ENCODE measurements at places on chromosomes 7 and 10.

- no peak for DNase-seq
These were observed 10.2 kb downstream of the EN2 start for GRCh38 chr7:155467846-155468784.

GRCh38 chr7:69703099-69703498 is 104.8 kb downstream of the AUTS2 start:
- no peak for DNase-seq

DNA sequence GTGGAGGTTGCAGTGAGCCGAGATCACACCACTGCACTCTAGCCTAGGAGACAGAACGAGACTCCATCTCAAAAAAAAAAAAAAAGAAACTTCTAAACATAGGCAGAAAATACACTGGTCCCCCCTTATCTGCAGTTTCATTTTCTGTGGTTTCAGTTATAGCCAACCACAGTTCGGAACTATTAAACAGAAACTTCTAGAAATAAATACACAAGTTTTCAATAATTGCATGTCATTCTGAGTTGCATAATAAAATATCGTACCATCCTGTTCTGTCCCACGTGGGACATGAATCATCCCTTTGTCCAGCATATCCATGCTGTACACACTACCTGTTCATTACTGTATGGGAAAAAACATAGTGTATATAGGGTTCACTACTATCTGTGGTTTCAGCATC is 8.0 kb downstream of the XRCC2 start:
- DNase-seq, result no peak

GRCh38 chr10:132714986-132715775 is 70.8 kb downstream of the NKX6-2 start:
- DNase-seq, result no peak

DNA sequence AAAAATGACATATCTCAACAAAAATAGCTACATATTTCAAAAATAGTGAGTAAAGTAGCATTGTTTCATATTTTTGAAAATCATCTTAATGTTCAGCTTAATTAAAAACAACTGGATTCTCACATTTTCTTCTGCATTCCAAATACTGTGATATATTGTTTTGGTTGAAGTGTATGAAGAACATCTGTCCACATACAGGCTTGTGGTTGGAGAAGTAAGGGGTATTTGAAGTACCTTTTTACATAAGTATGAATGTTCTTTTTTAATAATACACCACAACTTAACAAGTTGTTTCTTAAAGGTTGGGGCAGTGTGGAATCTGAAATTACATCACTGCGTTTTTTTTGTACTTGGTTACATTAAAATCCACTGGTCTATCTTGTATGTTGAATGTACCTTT is 442.5 kb downstream of the KIF20B start:
- no peak for DNase-seq

DNA sequence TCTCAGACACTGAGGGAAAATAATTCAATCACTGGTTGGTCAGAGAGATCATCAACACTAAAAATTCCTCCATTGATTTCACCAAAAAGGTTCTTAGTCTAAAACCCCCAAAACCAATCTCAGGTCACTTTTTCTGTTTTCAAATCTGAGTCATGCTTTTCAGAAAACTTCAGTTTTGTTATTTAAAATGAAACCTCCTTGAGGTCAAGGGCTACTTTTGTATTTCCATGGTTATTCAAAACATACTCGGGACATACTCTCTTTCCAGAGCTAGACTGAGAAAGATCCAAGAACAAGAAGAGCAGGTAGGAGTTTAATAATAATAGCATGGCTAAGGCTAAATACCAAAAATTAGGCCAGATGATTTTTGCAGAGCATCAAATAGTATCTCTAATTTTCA is 152.8 kb downstream of the SDHAF3 start:
- no peak for DNase-seq

DNA sequence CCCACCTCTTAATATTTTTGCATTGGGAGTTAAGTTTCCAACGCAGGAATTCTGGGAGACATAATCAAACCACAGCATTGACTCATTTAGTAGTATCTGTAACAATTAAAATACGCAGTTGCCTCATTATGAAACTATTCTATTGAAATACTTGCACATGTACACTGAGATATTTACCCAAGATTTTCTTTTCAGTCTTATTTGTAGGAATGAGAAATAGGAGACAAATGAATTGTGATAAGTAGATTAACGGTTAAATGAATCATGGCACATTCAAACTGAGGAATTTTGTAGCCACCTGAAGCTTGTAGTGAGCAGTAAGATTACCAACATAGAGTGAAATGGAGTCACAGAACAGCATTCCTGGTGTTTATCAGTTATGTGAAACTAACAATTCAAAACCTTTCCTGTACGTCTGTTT is 18.1 kb downstream of the RP9 start:
- no peak for DNase-seq

DNA sequence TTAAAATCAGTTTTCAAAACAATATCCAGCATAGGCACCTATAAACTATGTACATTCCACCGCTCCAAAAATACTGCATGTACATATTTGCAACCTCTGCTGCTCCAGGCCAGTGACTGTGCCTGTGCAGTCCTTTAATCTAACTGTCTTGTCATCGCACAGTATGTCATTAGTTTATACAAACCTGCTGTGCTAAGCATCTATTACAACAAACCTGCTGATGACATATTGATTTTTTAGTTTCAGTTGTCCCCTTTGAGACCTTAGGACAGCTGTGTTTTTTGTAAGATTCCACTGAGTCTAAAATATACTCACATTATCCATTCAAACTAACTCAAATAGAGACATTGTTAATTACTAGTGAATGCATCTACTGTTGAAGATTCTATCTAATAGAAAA is 33.1 kb downstream of the SEMA3C start:
- DNase-seq, result no peak

DNA sequence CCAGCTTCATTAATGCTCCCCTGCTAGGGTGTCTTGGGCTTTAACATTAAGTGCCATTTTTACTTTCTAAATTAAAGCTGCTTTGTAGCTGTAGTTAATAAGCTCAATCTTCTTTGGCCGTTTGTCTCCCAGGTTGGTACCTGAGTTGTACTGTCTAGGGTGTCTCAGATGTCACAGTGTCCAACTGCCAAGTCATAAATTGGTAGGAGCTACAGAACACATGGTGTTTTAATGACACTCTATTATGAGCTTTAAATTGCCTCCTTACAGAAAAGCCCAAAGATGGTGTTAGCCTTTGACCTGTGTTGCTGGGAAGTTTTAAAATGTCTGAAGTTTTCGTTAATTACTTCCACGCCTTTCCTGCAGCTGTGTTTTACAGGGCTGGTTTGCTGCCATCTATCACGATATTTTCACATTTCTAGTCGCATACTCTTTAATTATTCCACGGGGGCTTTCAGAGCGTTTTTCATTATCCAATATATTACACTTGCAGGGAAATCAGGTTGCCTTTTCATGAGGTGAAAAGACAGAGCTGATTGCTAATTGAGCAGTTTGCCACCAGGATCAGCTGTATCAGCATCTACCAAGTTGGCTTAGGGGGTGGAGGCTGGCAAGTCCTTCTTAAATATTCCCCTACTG is 247.8 kb upstream of the PLPP4 start:
- no peak for DNase-seq

DNA sequence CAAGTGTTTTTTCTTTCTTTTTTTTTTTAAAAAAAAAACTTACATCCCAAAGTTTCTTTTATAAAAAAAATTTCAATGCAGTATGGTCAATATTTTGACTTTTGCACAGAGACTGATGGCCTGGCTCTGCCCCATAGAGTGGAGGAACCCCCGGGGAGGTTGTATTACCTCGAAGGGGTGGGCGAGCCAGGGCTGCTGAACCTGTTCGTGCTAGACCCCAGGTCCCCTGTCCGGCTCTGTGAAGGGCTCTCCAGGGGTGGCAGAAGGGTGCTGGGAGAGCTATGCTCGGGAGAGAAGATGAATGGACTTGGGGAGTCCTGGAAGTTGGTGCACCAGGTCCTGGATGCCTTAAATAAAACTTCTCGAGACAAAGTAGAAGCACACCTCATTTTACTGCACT is 446.4 kb upstream of the KLF6 start:
- no peak for DNase-seq

- no peak for DNase-seq
These were observed 163.2 kb downstream of the EBF3 start for GRCh38 chr10:129800796-129801340.

- DNase-seq, result no peak
These were observed 91.8 kb downstream of the ARHGAP12 start for GRCh38 chr10:31836569-31837406.

DNA sequence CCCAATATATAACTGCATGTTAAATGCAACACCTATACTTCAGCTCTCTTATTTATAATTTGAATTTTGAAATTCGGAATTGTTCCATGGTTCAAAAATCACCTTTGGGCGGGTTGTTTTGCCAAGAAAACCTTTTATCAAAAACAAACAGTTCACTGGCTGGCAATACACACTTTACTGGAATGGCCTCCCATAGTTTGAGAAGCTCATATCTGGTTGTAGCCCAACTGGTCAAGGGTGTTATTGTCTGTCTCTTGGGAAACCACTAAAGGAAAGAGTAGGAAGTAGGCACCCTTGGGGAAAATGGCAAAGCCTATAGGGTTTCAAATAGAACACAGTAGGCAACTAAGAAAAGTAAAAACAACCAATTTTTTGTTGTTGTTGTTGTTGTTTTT is 117.9 kb downstream of the HIPK2 start:
- DNase-seq, result no peak

DNA sequence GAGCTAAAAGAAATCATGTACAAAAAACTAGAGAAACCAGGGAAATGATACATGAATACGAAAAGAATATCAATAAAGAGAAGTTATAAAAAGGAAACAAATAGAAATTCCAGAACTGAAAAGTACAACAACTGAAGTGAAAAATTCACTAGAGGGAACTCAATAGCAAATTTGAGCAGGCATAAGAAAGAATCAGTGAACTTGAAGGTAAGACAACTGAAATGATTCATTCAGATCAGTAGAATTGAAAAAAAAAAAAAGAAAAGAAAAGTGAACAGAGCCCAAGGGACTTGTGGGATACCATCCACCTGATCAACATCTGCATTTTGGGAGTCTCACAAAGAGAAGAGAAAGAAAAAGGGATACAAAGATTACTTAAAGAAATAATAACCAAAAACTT is 78.3 kb downstream of the HHEX start:
- DNase-seq, result no peak

- DNase-seq, result no peak
These were observed 355.1 kb upstream of the MGMT start for GRCh38 chr10:129111922-129112321.

GRCh38 chr7:80641548-80641947 is 3.1 kb downstream of the CD36 start:
- no peak for DNase-seq

DNA sequence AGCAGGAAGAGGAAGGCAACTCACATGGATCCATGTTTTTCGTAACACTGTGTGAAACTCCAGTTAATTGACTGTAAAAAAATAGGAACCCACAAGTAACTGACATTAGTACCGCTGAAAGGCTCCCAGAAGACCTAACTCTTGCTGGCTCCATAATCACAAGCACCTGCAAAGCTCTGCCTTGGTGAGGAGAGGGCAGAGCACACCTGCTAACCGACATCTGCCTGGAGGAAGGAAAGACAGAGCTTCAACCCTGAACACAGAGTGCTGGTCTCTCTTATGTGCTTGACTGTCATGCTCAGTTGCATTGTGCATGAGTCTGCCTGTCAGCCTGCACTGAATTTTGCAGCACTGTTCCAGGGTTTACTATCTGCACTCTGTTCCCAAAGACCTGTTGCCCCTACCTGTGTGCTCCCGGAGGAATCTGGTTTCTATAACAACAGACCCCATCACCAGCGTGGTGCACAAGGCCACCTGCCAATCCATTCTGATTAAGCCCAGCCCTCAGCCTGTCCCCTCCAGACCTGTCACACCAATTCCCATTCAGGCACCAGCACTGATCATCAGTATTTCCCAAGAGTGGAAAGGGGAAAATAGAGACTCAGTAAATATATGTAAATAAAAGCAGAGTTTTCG is 63.1 kb upstream of the ANKRD1 start:
- no peak for DNase-seq

DNA sequence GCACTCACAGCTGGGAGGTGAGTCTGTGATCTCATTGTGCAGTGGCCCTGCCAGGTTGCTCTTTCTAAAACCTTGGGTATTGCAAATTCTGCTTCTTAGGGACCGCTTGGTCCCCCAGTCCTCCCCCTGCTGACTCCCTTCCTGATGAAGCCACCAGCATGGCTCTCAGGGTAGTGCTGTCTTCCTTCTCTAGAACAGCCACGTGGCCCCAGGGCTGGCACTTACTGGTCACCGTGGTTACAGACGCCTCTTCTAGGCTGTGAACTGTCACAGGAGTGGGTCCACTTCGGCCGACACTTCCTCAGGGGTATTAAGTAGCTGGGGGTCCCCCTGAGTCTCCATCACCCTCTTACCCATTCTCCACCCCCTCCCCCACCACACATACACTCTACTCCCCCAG is 2.7 kb upstream of the HTRA1 start:
- DNase-seq, result no peak

GRCh38 chr7:36217211-36217960 is 64.3 kb downstream of the EEPD1 start:
- no peak for DNase-seq
